ENCODE measurements at places on chromosomes 5 and 9.

DNA sequence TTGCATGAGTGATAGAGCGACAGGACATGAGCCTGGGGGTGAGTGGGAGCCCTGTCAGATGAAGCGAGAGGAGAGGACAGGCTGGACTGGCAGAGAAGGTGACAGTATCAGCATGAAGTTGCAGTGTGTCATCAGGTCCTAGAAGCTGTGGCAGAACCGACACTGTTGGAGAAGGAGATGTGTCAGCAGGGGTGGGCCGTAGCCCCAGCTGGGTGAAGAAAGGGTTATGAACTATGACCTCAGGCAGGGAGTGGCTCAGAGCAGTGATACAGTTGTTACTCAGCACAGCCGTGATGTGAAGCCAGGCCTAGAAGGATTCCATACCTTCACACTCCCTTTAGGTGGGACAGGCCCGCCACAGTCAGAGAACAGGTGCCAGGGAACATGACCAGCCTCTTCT is 7.6 kb downstream of the PCYOX1L start:
- no peak for DNase-seq

GRCh38 chr9:118761016-118761790 is 608.0 kb downstream of the BRINP1 start:
- no peak for DNase-seq

DNA sequence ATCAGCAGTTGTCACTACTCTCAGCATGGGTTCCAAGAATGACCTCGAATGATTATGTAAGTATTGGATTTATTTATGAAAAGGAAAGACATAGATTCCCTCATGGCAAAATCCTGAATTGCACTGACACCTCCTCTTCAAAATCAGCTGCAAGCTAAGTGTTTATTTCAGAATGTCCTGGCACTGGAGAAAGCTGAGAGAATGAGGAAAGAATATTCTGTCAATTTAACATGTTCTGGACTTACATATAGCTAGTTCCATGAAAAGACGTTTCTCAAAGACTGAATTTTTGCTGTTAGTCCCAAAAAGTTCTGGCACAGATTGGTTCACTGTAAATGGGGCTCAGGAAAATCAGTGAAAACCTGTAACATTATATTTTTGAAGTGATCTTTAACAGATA is 120.3 kb downstream of the NREP start:
- DNase-seq, result no peak

GRCh38 chr9:64128572-64128971 is 1156.4 kb downstream of the FOXD4L5 start:
- DNase-seq, result no peak

- DNase-seq, result peak; percentile 33
These were observed 50.8 kb downstream of the F2R start for GRCh38 chr5:76766746-76767145.

DNA sequence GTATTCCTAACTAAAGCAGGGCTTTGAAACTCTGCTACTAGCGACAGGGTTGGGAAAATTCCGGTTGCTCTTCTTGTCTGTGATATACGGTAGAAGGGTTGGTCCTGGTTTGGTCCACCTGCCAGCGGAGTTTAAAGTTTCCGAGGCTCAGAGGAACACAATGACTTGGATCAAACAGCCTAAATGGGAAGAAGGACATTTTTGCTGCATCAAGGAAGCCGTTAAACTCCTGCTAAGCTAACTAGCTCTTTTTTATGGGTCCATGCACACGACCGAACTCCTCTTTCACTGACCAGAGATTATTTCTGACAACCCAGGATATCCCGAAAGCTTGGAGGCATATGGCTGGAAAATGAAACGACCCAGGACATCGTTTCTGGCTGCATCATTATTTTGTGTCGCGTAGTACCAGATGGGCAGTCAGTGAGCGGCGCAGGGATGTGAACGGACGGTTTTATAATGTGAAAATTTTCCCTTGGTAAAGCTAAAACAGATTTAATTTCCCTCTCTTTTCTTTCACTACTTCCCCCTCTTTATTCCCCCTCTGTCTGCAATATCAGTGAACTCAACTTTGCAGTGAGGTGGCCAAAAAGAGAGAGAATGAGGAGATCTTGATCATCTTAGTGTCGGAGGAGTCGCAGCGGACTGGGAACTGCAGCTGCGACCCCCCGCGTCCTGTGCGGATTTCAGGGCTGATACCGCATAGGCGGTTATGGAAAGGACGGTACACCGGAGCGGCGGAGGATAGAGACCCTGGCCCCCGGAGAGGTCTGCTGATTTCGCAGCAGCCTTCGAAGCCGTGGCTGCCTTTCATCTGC is at the start of gene LURAP1L:
TSS of gene LURAP1L (plus strand) at position 160 of the 818 bp plus-strand sequence. CDS start 696 bp downstream, outside the sequence.
- peak; percentile 71 for DNase-seq

- DNase-seq, result no peak
These were observed 652.1 kb downstream of the GABRG2 start for GRCh38 chr5:162719720-162720119.

GRCh38 chr5:14686517-14686916 is 22.0 kb downstream of the OTULIN start:
- DNase-seq, result no peak
